Urinary bladder (tissue), 4 donors: ENCODE measurements at places on chromosomes 5 and 9. TPM values are rescaled to one million over a fixed set of nuclear protein-coding genes. Genes with fewer than 3 reads are reported as not detected.

The GARIN3 gene
- polyA plus RNA-seq, result not detected

- no peak for DNase-seq
Measured at GRCh38 chr5:16520841-16521240, 55.2 kb upstream of the ZNF622 start.

DNA sequence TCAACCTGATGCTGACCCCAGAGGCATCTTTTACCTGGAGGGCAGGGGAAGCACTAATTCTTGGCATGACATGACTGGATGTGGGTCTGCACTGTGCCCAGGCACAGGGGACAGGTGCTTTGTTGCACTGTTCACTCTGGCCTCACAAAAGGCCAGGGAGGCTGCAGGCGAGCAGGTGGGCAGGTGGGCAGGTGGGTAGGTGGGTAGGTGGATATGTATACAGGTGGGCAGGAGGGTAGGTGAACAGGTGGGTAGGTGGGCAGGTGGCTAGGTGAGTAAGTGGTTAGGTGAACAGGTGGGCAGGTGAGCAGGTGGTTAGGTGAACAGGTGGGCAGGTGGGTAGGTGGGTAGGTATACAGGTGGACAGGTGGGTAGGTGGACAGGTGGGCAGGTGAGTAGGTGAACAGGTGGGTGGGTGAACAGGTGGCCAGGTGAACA, 1.5 kb downstream of the PAEP start:
- no peak for DNase-seq

The NFIB gene
- 20.8 TPM for polyA plus RNA-seq

- DNase-seq, result no peak
Measured at GRCh38 chr5:87765009-87765408, 352.3 kb upstream of the CCNH start.

The GCNT4 gene
- 3.2 TPM for polyA plus RNA-seq

DNA sequence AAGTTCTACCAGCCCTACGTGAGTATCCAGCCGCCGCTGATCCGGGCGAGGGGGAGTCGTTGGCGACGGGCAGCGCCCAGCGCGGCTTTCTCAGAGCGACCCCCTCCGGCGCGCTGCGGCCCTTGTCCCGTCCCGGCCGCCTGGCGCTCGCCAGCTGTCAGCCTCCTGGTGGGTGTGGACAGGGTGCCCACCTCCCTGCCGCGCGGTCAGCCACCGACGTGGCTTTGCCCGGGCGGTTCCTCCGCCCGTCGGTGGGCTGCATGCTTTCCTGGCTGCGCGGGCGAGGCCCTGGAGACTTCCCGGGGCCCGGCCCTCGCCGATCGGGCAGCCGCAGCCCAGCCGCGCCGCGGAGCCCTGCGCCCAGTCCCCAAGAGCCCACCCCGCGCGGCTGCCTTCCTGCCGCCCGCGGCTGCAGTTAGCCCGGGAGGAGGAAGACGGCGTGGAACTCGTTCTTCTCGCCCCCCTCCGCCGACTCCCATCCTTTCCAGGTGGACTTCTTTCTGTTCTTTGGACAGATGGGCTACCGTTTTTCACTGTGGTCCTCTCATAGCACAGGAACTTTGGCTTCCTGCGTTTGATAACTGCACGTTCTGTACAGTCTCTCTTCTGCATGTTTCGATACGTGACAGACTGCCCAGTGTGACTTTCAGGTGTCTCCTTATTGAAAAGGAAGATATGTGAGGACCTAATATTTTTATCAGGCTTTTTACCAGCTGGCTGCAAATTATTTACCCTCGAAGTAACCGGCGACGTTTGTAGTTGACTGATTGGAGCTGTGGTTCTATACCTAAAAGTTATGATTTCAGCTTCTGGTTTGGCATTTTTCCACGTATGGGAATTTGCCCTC, 577 bp downstream of the AP3S1 start:
- DNase-seq, result peak; percentile 37
